ENCODE measurements at places on chromosomes 12 and 14.
A peak's percentile ranks its signal among the peaks of the same experiment; 100 is the strongest.

DNA sequence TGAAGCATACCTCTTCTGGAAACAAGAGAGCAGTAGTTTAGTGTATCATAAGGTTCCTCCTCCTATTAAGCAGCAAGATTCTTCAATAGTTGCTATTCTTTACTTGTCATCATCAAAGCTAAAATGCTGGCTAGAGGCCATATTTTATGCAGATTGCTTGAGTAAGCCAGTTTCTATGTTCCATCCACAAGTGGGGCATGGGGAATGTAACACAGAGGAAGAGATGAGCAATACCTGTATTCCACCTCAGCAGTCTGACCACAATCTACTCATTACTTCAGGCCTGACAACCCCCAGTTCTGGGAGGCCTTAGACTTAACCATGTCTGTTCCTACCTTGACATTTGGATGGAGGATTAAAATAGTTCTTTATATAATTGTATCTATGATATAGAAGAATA, 423.6 kb downstream of the BTG1 start:
- no peak for DNase-seq

- no peak for DNase-seq
Measured at GRCh38 chr12:64993461-64993860, 127.6 kb downstream of the WIF1 start.

- DNase-seq: no peak
Measured at GRCh38 chr14:57884175-57884574, 18.3 kb upstream of the SLC35F4 start.

DNA sequence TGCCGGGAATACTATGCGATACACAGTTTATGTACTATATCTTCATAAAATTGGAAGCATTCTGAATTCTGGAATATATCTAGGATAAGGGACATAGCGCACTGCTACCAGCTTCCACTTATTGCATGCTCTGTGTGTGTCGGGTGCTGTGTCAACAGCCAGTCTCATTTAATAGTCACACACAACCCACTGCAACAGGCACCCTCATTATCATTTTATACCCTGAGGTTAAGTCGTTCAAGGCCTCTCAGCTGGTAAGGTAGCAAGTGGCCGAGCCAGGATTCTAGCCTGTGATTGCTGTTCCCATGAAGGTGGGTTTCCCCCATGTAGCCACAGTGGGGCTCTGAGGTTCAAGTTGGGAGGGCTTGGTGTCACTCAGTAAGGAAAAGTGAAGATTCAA, 7.0 kb downstream of the PPP1R1A start:
- no peak for DNase-seq

GRCh38 chr12:126883697-126884096, 1383.3 kb upstream of the TMEM132C start:
- no peak for DNase-seq

GRCh38 chr14:75941030-75941429, 40.8 kb downstream of the TGFB3 start:
- DNase-seq: no peak

DNA sequence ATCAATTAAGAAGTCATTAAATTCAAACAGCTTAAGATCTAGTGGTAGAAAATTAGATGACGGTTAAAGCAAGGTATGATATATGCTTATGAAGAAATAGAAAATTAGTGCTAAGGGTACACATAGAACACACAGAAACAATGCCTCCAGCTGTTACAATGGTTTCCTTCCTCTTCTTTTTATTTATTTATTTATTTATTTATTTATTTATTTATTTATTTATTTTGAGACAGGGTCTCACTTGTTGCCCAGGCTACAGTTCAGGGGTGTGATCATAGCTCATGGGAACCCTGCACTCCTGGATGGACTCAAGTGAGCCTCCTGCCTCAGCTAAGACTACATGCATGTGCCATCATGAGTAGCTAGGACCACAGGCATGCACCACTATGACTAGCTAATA, 34.9 kb upstream of the PTPRR start:
- DNase-seq: no peak

GRCh38 chr12:113326775-113327395, 8.0 kb downstream of the SLC8B1 start:
- DNase-seq: no peak

DNA sequence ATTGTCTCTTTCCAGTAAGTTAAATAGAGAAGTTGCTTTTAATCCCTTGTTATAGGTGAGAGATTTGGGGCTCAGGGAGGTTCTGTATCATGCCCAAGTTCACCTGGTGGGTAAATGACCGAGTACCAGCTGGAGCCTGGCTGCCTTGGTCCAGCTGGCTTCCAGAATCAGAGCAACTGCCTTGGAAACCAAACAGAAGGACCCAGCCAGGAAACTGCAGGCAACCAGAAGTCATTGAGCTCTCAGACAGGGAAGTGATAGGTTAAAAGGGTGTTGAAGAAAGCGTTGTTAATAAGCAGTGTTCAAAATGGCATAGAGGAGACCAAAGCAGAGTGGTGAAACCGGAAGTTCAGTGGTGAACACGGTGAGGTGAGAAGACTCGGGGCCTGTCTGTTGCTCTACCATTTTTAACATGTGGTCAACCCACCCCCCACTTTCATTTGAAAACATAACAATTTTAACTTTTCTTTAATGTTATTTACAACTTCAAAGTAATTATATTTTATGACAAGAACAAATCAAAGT, 54.9 kb downstream of the PLEKHG7 start:
- no peak for DNase-seq

DNA sequence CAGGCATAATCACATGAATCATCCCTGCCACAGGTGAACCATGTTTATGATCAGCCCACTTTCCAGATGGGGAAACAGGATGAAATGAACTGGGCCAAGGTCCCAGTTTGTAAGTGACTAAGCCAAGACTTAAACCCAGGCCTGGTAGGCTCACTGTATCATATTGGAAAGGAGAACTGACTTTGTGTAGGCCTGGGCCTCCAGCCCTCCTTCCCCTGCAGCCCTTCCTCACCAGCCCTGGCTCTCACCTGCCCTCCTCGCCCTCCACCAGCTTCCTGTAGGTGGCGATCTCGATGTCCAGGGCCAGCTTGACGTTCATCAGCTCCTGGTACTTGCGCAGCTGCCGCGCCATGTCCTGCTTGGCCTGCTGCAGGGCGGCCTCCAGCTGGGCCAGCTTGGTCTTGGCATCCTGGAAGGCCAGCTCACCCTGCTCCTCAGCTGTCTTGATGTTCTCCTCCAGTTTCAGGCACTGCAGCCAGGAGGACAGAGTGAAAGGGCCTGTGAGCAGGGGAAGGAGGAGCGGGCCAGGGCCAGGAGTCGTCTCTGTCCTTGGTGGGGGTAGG, 19.8 kb downstream of the KRT80 start:
- DNase-seq: no peak

- DNase-seq: peak; percentile 62
Measured at GRCh38 chr14:60734465-60735242, at the start of gene MNAT1. MNAT1 (plus strand) TSS chr14:60734761; CDS start chr14:60734863, 102 bp downstream.

GRCh38 chr12:67702136-67702535, 53.6 kb downstream of the DYRK2 start:
- no peak for DNase-seq

GRCh38 chr12:58285551-58285950, 344.2 kb downstream of the ATP23 start:
- no peak for DNase-seq

DNA sequence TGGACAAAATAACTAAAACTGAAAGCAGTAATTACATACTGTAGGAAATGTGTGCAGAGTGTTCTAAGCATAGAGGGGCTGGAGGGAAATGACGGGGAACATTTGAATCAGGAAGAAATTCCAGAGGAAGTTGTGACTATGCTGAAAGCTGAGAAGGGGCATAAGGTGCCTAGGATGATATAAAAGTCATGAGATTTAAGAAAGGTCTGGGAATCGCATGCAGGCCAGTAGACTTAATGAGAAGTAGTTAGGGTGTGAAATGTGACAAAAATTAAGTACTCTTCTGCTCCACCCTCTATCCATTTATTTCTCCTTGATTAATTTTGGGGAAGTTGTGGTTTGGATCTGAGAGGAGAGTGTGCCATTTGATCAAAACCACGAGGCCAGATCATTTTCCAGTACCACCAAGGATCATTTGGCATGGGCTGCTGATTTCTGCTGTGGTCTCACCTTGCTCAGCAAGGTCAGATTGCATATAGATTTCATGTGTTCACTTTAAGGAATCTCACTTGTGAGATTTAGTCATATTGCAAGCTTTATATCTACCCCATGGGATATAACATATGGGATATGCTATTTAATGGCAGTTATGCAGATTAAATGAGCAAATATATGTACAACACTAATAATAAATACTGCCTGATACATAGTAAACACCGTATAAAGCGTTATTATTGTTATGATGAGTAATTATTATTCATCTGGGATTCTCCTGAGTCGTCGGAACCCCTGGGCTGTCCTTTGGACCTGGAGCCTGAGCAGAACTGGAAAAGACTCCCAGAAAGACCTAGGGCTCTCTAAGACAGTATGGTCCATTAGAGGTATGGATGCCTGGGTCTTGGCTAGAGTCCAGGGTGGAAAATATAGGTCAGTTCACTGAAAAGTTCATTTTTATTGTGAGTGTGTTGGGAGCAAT, 72.3 kb downstream of the SRGAP1 start:
- no peak for DNase-seq

DNA sequence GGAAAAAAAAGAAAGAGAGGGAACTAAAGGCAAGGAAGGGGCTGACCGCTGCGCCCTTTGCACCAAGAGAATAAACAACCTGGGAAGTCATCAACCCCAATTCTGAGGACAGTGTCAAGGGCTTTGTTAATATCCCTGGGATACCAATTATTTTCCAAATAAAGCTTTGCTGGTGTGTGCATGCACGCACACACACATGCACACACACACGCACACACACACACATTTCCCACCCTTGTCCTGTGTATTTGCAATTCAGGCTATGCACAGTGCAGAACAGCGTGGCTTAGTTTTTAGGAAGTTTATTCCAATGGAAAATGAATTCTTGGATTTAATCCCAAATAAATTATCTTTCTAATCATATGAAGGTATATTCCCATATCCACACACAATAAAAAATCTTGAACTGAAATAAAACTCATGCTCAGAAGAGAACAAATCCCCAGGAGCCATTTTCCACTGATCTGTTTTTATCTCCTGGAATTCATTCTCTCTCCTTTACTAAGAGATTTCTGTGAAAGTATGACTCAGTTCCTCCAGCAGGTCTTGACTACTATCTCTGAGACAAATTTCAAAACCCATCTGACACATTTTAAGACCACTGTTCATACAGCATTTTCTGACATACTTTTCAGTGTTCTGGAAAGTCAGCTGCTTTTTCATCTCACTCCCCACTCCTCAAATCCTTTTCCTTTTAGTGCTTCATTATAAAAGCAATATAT, 334.4 kb upstream of the ATP2B1 start:
- no peak for DNase-seq

DNA sequence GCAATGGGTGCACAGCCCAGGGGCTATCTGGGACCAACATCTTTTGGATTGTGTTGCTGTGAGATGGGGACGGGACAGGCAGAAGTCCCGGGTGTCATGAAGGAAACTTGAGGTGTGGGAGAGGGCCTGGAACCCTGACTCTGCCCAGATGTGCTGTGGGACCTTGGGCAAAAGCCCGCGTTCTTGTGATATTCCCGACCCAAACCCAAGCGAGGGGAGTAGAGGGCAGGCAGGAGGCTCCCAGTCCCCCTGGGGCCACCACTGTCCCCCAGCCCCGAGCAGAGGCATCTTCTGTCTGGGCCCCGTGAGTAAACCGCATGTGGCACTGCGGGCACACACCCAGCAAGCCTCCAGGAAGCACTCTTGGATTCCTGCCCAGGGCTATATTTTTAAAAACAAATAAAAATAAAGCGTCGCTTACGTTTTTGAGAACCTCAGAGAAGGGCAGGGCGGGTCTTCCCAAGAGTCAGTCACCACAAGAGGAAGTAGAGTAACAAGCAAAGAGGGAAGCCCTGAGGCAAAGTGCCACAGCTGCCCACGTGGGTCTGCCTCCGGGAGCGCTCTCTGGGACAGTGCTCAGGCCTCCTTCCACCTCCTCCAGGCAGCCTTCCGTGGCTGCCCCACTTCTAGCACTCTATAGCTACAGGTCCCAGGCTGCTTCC, 39.5 kb downstream of the BEGAIN start:
- no peak for DNase-seq

GRCh38 chr12:77133566-77133965, 68.2 kb upstream of the E2F7 start:
- no peak for DNase-seq

- DNase-seq: no peak
Measured at GRCh38 chr12:114215746-114216145, 190.2 kb downstream of the TBX5 start.

DNA sequence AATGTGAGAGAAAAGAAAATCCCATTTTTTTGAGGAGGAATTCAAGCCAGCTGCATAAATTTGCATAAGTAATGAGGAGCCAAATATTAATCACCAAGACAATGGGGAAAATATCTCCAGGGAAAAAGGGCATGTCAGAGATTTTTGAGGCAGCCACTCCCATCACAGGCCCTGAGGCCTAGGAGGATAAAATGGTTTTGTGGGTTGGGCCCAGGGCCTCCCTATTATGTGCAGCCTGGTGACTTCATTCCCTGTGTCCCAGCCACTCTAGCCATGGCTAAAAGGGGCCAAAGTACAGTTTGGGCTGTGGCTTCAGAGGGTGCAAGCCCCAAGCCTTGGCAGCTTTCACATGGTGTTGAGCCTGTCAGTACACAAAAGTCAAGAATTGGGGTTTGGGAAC, 1051.0 kb upstream of the FOXG1 start:
- no peak for DNase-seq

- DNase-seq: no peak
Measured at GRCh38 chr14:101352567-101352966, 208.7 kb upstream of the DIO3 start.

DNA sequence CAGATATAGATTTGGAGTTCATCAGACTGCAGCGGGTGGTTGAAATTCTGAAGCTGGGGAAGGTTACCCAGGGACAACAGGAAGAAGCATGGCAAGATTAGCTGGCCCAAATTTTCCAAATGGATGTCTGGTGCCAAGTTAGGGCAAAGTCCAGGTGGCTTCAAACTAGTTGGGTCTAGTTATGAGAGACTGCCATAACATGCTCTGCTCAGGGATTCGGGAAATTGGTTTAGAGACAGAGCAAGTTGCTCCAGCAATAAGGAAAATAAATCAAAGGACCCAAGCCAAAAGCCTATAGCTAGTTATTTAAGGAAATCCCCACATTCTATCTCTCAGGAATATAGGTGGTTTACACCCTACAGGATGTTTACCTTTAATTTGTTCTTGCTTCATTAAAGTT, 125.7 kb upstream of the BTG1 start:
- no peak for DNase-seq

- no peak for DNase-seq
Measured at GRCh38 chr12:89968151-89968700, 259.6 kb upstream of the ATP2B1 start.

DNA sequence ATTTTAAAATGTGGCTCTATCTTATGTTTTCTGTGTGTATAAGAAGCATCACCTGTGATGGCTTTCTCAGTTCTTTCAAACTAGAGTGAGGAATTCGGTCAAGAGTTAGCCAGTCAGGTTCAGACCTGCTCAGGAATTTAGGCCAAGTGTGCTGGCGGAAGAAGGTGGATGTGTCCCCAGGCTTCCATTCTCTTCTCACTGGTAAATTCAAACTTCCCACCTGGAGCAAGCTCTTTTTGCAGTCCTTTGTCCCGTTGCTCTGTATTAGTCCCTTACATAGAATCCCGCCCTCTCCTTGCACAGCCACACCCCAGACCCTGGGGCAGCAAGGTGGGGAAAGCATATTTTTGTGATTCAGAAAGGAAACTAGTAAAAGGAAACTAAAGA, 124.7 kb upstream of the PWP1 start:
- DNase-seq: no peak

- DNase-seq: no peak
Measured at GRCh38 chr12:6608592-6609281, 1.6 kb upstream of the CHD4 start.

GRCh38 chr14:72880164-72880563, 13.7 kb downstream of the DPF3 start:
- no peak for DNase-seq

All from amniotic stem cell (primary cell).